BJ (cell line): ENCODE measurements at places on chromosomes 1 and 21.

- DNase-seq, result peak; percentile 46
Observed at GRCh38 chr1:178310685-178311105, 186.1 kb downstream of the CLEC20A start.

DNA sequence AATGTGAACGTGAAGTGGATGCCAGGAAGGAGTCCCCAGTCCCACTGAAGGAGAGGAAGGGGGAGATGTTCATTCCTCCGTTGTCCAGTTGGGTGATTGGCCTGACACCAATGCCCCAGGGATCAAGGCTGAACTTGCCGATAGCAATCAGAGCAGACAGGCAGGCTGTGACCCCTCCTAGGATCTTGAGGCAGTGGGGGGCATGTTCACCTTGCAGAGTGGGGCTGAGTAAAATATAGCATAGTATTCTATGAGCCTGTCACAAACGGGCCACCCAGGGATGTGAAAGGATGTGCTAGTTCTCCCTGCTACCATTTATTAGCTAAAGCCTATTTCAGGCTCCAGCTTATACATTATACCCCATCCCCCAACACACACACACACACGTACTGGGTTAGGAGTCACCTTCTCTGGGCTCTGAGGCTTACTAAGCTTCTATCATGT lies 80.7 kb upstream of the CD34 start:
- no peak for DNase-seq

- no peak for DNase-seq
Observed at GRCh38 chr21:37555672-37556261, 189.2 kb downstream of the DYRK1A start.

- no peak for DNase-seq
Observed at GRCh38 chr1:42937141-42937696, 21.4 kb downstream of the SLC2A1 start.

DNA sequence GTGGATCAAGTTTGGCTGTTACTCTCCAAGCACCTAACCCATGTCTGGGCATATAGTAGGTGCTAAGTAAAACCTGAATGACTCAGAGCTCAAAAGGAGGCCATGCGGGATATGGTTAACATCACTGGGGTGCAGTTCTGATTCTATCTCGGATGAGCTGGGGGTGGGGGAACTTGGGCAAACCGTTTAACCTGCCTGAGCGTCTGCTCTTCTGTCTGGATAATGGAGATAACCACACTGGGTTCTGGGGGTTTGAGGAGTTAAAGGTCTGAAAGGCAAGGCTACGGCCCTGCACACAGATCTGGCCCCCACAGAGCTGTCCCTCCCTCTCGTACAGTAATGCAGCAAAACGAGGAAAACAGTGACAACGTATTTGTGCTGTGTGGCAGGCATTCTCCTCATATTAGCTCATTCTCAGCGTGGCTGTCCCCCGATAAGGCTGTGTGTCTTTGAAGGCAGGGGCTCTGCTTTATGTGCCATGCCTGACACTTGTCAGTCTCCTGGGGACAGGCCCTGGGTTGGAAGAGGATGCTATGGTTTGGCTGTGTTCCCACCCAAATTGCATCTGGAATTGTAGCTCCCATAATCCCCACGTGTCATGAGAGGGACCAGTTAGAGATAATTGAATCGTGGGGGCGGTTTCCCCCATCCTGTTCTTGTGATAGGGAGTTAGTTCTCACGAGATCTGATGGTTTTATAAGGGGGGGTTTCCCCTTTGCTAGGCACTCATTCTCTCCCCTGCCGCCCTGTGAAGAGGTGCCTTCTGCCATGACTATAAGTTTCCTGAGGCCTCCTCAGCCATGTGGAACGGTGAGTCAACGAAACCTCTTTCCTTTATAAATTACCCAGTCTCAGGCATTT lies 6.8 kb upstream of the ALDH4A1 start:
- DNase-seq, result no peak

- DNase-seq, result no peak
Observed at GRCh38 chr1:215794156-215794555, 227.1 kb downstream of the KCTD3 start.

DNA sequence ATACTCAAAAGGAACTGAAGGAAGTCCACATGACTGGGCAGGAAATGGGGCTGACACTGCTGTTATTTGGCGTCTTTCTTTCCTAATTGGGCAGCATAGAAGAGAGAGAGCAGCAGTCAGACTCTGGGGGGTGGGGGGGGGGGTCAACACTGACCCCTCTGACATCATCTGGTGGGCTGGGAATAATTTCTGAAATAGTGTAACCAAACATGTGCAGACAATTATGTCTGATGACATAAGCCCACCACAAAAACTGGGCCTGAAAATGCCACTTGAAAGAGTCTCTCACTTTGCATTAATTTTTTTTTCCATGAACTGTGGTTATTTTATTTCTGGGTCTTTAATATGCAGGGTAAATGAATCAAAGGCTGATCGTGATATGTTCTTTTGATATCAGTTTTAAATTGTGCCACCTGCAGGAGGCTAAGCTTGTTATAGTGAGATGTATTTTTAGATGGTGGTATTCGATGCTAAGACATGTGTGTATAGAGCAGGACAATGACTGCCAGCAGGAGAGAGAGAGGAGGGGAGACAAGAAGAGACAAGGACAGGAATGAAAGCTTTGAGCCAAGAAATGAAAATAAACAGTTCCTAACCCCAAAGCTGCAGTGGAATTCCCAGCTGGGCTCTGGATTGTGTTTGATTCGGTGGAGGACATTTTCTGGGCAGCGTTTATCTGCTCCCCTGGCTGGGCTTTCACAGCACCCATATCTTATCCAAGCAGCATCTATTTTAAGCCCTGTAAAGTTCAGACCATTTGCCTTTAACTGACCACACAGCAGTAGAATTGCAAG lies 264.7 kb downstream of the PBX1 start:
- DNase-seq, result peak; percentile 14

- DNase-seq, result no peak
Observed at GRCh38 chr1:19208710-19209438, 1.2 kb downstream of the UBR4 start.

DNA sequence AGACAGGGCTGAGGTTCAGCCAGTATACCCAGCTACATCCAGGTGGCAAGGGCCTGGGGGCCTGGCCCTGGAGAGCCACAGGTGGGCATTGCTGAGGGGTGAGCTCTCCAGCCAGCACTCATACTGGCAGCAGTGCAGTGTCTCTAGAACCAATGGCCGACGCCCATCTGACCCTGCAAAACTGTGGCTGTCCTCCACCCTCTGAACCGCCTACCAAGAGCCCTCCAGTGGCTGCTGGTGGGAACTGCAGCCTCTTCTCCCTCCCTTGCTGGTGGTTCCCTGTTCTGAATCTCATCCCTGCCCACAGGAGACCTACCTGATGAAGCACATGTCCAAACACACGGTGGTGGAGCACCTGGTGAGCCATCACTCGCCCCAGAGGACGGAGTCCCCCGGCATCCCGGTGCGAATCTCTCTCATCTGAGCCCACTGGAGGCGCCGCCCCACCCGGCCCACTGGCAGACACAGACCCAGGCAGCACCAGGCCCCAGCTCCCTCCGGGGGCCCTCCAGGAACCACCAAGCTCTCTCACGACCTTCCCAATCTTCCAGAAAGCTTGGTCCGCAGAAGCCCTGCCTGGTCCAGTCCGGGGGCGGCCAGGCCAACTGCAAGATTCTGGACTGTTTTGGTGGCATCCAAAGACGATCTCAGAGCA lies 22.1 kb downstream of the A3GALT2 start:
- no peak for DNase-seq

DNA sequence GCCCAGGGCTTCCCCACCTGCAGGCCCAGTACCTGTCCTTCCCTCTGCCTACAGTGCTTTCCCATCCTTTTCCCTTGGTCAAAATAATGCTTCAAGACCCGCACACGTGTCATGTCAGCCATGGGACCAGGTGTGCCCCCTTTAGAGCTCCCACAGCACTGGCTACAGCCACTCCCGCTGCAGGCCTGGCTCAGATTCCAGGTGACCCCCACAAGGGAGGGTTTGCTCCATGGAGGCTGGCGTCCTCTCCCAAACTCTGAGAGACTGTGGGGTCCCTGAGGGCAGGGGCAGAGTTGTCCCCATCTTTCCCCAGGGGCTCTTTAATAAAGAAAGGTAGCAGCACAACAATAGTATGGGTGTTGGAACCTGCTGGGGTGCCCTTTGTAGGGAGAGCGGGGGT lies 66.4 kb upstream of the RUNX3 start:
- DNase-seq, result no peak

DNA sequence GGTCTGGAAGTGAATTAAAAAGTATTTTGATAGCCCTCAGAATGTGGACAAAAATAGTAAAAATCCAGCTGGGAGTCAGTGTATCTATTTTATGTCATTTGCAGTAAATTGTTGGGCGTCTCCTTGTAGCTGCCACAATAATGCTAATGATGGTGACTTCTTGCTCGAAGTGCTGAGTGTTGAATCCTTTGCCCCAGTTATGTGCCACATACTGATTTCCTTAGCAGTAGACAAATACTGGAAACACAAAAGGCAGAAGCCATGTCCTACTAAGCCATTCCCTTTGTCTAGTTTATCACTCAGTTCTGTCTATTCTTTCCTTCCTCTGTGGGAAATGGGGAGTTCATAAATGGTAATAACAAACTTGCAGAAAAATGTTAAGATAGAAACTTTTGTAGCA lies 70.7 kb upstream of the CXADR start:
- no peak for DNase-seq

GRCh38 chr1:64315402-64315801 lies 112.0 kb downstream of the UBE2U start:
- DNase-seq, result no peak

- no peak for DNase-seq
Observed at GRCh38 chr1:58620926-58621325, 43.9 kb upstream of the TACSTD2 start.

DNA sequence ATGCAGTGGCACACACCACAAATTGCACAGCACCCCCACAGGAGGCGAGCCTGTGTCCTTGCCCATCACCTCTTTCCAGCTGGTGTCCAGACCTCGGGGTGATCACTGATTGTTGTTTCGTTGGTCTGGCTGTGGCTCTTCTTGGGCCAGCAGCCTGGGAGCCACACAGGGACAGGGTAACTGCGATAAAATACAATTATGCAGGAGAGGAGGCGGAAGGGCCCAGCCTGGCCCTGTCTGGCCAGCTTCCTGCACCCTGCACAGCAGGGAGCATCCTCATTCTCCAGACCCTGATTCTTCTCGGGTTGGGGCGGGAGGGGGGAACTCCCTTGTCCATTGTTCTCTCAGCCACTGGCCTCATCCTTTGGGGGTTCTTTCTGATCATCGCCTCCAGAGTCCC lies 83.6 kb downstream of the ADARB1 start:
- DNase-seq, result no peak

DNA sequence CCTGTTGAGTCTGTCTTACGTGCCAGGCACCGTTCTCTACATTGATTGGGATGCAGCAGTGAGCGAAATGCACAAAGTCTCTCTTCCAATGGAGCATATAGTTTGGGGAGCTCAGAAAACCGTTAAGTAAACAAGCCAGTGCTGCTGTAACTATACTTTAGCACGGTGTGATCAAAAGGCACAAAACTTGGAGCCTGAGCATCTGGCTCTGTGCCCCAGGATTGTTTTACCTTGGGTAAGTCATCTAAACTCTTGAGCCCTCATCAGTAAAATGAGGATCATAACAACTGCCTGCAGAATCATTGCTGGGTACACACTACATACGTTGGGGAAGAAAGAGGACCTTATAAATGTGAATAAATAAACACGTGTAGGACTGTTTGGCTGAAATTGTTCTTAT lies 1.8 kb downstream of the HHIPL2 start:
- no peak for DNase-seq

- no peak for DNase-seq
Observed at GRCh38 chr1:118627435-118627834, 360.7 kb downstream of the TBX15 start.

DNA sequence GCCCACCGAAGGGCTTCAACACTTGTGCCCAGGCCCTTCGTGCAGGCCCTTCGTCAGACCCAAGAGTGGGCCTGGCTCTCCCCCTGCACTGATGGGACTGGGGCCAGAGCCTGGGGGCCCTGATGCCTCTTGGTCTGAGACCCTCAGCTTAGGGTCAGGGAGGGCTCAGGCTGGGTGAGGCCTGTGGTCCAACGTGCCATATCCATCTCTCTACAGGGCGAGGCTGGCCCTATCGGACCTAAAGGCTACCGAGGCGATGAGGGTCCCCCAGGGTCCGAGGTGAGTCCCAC lies 15.6 kb downstream of the COL6A1 start:
- DNase-seq, result no peak

DNA sequence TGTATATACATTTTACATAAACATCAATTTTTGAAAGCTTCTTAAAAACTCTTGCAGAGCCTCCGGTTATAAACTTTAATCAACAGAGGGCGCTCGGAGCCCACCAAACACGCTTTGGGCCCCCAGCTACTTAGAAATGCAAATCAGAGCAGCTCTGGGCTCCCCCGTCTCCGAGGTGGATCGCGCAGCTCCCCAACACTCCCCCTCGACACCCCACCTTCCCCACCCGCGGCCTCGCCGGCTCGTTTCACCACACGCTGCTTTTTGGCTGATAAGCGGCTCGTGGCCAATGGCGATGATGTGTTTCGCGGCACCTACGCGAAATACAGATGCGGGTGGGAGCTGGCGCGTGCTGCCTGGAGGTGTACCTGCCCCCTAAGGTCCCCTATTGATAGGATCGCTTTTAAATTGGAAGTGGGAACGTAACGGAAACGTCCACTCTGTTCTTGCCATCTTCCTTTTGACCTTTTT lies 1.7 kb upstream of the KIF26B start:
- DNase-seq, result no peak

- DNase-seq, result peak; percentile 9
Observed at GRCh38 chr1:64834734-64835133, 89.9 kb downstream of the RAVER2 start.

GRCh38 chr1:237640966-237641365 lies 249.8 kb downstream of the ZP4 start:
- DNase-seq, result no peak

- DNase-seq, result no peak
Observed at GRCh38 chr1:30087465-30087864, 635.9 kb downstream of the MATN1 start.

- DNase-seq, result no peak
Observed at GRCh38 chr1:17218939-17219338, 14.0 kb downstream of the PADI1 start.

GRCh38 chr1:2875707-2876561 lies 74.4 kb upstream of the TTC34 start:
- no peak for DNase-seq

- DNase-seq, result no peak
Observed at GRCh38 chr1:84298684-84299535, 2.6 kb upstream of the SAMD13 start.

GRCh38 chr1:208929575-208929974 lies 653.9 kb upstream of the CAMK1G start:
- no peak for DNase-seq

- no peak for DNase-seq
Observed at GRCh38 chr1:212455401-212455800, 22.7 kb downstream of the NENF start.

DNA sequence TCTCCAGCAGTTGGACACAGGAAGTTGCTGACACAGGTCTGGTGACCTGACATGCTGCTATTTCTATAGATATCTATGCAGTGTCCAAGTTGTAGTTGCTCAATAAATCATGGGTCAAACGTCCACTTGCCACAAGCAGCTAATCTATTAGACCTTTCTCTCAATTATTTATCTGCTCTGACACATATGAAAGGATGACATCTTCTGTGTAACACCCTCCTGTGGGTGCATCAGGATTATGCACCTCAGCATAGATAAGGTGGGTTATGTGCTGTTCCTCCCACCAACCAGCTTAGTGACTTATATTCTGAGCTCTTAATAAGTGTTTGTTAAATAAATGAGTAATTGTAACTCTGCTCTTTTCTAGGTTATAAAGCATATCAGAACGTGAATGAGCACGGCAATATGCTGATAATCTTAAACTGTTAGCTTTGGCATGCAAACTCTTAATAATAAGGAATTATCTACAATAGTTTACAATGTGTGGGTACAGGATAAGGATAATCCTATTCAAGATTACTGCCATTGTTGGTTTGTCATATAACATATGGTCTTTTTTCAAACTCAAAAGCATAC lies 90.7 kb upstream of the GCLM start:
- DNase-seq, result no peak
